CD4-positive, alpha-beta memory T cell (primary cell): ENCODE measurements at places on chromosomes 7 and 10.

DNA sequence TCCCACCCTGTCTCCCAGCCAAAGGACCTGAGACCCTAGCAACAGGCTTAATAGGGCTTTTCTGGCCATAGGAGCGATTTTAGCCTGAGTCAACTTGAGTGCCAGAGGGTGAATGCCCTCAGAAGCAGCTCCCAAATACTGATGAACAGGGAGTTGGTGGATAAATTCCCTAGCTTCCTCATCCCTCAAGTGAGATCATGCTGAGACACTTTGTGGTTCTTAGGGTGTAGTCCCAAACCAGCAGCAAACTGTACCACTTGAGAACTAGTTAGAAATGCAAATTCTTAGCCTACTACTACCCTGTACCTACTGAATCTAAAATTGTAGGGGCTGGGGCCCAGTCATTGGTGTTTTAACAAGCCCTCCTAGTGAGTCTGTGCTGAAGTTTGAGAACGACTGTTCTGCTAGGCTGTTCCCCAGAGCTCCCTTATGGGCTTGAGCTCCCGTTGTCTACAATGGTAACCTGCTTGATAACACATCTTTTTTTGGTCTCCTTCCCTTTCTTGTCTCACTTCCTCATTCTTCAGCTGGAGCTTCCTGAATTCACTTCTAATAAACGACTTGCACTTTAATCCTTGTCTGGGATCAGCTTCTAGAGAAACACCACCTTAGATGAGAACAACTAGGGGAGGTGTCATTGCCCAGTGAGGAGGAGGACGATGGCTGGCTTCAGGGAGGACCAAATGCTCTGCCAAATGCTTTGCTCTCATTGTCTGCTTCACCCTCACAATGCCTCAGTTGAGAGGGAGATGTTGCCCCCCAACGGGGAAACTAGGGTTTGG lies 18.2 kb upstream of the CDH23 start:
- DNase-seq, result no peak

- DNase-seq, result no peak
These were observed 20.3 kb downstream of the HKDC1 start for GRCh38 chr10:69240455-69240854.

- no peak for DNase-seq
These were observed 1.2 kb downstream of the THNSL1 start for GRCh38 chr10:25017661-25018060.

DNA sequence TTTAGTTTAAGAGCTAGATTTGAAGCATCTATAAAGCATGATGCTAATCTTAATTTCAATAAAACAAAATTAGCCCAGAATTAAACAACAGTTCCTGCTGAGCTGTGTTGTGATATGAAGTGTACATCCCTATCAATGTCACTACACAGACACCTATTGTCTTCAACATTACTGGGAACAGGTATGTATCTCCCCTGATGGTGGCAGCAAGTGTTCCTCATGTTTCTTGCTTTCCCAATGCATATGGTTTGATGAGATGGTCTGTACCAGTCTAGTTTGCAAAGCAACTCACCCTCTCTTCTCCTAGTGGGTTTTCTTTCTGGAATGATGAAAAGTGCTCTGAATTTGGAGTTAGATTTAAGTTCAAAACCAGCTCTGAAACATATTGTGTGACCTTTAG lies 38.1 kb downstream of the TSPAN12 start:
- DNase-seq, result no peak

DNA sequence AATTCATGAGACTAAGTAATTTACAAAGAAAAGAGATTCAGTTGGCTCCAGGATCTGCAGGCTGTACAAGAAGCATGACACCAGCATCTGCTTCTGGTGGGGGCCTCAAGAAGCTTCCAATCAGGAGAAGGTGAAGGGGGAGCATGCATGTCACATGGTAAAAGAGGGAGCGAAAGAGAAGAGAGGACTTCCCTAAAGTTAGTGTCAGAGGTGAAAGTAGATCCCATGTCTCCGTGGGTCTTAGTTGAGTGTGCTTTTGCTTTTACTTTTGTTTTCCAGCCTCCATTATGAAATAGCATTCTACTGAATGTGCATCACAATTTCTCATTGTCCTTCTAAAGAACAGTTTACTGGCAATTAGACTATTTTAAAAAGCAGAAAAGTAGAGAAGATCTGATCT lies 213.6 kb upstream of the FZD1 start:
- no peak for DNase-seq

DNA sequence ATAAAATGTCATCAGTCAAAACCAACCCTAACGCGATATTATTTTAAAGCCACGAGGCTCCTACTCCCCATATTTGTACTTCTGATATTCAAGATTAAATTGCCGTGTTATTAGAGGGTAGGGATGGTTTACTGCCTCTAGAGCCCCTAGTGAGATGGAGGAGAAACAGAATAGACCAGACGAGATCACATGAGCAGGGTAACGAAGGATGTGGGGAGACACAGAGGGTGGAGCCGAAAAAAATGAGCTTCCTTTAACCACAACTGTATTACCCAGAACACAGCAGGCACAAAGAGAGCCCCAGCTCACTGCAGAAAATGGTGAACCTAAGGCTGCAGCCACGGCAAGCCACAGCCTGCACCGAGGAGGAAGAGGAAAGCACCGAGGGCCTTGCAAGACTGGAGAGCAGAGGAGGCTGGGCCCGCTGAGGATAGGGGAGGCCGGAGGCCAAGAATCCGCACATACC lies 14.3 kb downstream of the ZC3HAV1 start:
- DNase-seq, result peak; percentile 91

- DNase-seq, result no peak
These were observed 218.5 kb downstream of the TCF7L2 start for GRCh38 chr10:113168584-113168983.

DNA sequence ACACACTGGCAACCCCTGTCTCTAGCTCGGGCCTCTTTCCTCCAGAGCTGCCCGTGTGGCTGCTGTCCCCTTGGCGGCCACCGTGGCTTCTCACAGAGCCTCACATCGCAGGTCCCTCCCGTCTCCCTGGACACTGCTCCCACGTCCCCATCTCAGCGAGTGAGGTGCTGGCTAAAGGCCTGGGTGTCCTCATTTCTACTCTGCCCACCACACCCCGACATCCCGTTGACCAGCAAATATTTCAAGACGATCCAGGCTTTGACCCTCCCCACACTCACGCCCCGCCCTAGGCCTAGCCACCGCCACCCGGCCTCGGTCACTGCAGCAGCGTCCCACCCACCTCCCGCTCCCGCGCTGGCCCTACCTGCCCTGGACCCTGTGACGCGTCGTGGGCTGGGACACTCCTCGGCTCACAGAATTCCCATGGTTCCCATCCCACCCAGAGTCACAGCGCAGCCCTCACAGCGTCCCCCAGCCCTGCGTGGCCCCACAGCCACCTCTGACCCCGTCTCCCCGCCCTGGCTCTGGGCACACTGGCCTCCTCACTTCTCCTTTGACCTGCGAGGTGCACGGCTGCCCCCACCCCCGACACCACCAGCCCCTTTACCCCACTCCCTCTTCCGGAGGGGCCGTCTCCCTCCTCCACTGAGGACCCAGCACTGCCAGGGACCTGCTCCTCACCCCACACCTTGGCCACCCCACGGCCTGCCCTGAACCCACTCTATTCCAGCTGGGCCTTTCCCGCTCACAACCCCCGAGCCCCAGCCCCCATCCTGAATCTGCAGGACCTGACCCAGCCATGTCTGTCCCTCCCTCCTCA lies 6.9 kb downstream of the ADAP1 start:
- no peak for DNase-seq

DNA sequence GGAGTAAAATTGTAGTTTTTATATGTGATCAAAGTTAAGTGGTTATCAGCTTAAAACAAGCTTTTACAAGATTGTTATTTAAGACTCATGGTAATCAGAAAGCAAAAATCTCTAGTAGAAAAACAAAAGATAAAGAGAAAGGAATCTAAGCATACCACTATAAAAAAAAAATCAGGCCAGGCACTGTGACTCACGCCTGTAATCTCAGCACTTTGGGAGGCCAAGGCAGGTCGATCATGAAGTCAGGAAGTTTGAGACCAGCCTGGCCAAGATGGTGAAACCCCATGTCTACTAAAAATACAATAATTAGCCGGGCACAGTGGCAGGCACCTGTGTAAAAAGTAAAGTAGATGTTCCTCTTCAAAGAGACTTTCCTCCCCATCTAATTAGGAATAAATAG lies 265.9 kb upstream of the NRP1 start:
- DNase-seq, result no peak

GRCh38 chr7:5679048-5679812 lies 102.2 kb downstream of the RNF216 start:
- DNase-seq, result no peak

GRCh38 chr7:107579554-107579884 lies 527 bp upstream of the BCAP29 start:
- no peak for DNase-seq
